Neural progenitor cell (in vitro differentiated cells): ENCODE measurements at places on chromosomes 2 and 18. TPM values are rescaled to one million over a fixed set of nuclear protein-coding genes. Genes with fewer than 3 reads are reported as not detected.

GRCh38 chr18:13443552-13443951, 225.0 kb downstream of the LDLRAD4 start:
- no peak for DNase-seq

- DNase-seq, result peak; percentile 20
Observed at GRCh38 chr2:8993196-8993901, 10.1 kb downstream of the MBOAT2 start.

DNA sequence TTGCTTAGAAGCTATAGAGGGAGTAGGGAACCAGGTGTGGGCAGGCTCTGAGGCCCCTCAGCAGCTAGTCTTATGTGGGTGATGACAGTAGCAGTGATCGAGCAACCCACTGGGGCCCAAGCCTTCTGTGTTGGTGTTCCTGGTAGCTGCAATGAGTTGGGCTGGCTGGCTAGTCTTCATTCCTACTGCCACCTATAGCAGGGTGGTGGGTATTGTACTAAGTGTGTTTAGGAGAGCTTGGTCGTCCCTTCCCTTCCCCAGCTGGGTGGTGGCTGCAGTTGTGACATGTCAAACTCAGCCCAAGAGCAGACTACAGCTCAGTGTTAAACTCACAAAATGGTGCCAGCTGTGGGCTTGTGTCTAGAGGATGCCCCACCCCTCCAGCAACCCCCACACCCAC, 486.1 kb upstream of the UBE2E3 start:
- DNase-seq, result no peak

ABCG8 gene
- total RNA-seq, result not detected in 2 replicates

IL37 gene
- 0.93 TPM in 1 of 2 replicates, not detected in the other for total RNA-seq

C2orf78 gene
- total RNA-seq, result 0.06 and 0.21 TPM in 2 replicates

DNA sequence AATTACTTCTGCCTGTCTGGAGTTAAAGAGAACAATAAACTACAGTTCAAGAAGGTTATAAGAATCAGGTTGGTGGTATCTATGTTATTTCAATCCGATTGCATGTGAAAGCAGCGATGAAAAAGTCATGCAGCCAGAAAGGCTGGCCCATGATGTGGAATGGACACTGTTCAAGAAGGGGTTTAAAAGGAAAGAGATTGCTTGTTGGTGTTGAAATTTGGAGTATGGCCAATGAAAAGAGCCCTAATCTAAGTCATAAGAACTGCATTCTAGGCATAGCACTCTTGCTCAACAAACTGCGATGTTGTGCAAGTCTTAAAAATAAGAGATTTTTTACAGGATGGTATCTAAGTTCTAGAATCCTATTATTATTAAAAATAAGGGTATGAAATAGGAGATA, 61.3 kb downstream of the EFEMP1 start:
- DNase-seq, result no peak

- DNase-seq, result no peak
Observed at GRCh38 chr2:224951723-224952481, 90.4 kb downstream of the DOCK10 start.

- peak; percentile 85 for DNase-seq
Observed at GRCh38 chr2:156341452-156342253, 9.1 kb upstream of the NR4A2 start.

DNA sequence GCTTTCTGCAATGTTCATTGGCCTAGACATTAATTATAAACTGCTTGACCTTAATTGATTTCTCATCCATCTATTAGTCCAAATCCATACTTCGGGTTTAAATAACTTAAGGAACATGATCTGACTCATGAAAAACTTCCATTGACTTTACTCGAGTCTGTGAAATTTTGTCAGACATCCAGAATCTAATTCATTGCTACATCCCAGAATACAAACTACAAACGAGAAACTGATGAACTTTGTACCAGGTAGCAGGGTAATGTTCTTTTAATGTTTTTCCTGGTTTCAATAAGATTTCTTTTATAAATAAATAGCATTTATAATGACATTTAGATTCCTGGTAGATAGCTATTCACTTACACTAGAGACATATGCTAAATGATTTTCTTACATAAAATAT, 36.0 kb upstream of the IKZF2 start:
- no peak for DNase-seq

GRCh38 chr18:42271647-42272414, 316.8 kb downstream of the PIK3C3 start:
- DNase-seq, result no peak

DNA sequence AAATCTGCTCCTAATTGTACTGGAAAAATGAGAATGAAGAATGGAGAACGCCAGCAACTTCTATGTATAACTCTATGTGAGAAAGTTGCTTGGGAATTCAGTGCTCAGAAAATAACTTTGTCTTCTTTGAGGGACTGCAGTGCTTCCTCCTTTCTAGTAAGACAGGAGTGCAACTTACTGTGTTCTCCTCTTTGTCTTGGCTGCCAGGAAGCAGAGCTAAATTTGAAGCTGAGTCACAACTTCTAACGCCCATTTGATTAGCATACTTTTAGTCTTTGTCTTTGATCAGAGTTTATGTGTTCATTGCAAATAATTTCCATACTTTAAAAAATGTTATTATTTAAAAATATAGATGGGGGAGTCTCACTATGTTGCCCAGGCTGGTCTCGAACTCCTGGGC, 6.6 kb downstream of the ARHGAP25 start:
- DNase-seq, result no peak

PROM2 gene
- total RNA-seq, result 0.95 and 2.4 TPM in 2 replicates
